ENCODE measurements at places on chromosomes 6 and 20. TPM values are rescaled to one million over a fixed set of nuclear protein-coding genes. Genes with fewer than 3 reads are reported as not detected.

Gene WFDC9
- total RNA-seq, result not detected

Gene ULBP2
- 1.9 TPM for total RNA-seq

Gene TP53TG5
- 0.12 TPM for total RNA-seq

Gene KCNQ2
- not detected for total RNA-seq

Gene SLC35D3
- not detected for total RNA-seq

Gene BTBD9
- 12.2 TPM for total RNA-seq

Gene AP5S1
- 16.0 TPM for total RNA-seq

Gene NOX3
- total RNA-seq, result not detected

Gene PAK5
- total RNA-seq, result not detected

Gene TBXT
- not detected for total RNA-seq

Gene RIMS4
- 0.59 TPM for total RNA-seq

Gene PTGIS
- total RNA-seq, result 209 TPM

Gene SRC
- total RNA-seq, result 21.4 TPM

Gene PRR3
- total RNA-seq, result 3.9 TPM

Gene CTCFL
- not detected for total RNA-seq

Gene COL9A1
- total RNA-seq, result not detected

Gene POU5F1
- not detected for total RNA-seq

Gene SLC2A10
- 45.4 TPM for total RNA-seq

Gene WFDC10B
- total RNA-seq, result not detected

Gene ADGB
- not detected for total RNA-seq

Gene VEGFA
- 96.3 TPM for total RNA-seq

Gene HLA-B
- total RNA-seq, result 195 TPM

Gene SLC22A16
- not detected for total RNA-seq

Gene SLC26A8
- total RNA-seq, result under 0.01 TPM

Gene PRL
- total RNA-seq, result not detected

Gene KCNK17
- not detected for total RNA-seq

Gene NANP
- total RNA-seq, result 2.9 TPM

Gene BNIP5
- total RNA-seq, result not detected

Gene TRIM15
- not detected for total RNA-seq

Gene CCN6
- total RNA-seq, result not detected

Gene LAMA4
- total RNA-seq, result 68.1 TPM

Gene TMEM170B
- total RNA-seq, result 0.45 TPM

Gene ELOVL4
- 3.1 TPM for total RNA-seq

Gene DEFB132
- total RNA-seq, result not detected

All from smooth muscle cell of the coronary artery (primary cell).